ENCODE measurements at places on chromosomes 2 and 18.

DNA sequence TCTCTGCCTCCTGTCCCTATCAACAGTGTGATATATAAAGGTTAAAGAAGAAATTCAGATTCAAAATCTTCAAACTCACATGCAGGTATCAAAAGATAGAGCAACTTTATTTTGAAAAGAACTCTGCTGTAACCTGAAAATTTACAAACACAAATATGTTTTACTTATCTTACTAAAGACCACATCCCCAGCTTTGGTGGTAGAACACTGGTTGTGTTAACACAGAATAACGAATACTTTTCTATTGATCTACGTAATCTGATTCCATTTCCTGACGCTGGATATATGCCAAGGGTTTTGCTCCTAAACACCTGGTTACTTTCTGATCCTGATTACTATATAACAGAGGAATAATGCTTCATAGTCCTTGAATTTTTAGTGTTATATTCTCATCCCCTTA, 23.1 kb upstream of the SLC39A10 start:
- DNase-seq = no peak

DNA sequence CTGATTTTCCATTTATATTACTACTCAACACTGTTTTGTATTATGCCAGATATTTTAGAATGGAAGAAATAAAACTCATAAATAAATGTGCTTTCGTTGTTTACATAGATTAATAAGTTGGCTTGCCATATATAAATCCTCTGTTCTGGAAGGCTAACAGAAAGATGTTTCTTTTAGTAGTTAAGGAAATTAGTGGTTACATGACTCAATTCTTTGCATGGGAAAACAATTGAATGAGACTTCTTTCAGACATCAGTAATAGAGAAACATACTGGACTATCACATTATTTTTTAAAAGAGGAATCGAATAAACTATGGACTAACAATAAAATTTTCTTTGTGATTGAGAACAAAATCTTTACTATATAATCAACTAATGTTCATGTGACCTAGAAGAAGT, 336.5 kb downstream of the KCNS3 start:
- no peak for DNase-seq

GRCh38 chr18:45783097-45784075, 42.1 kb upstream of the SIGLEC15 start:
- DNase-seq = no peak

- no peak for DNase-seq
These were observed 248.0 kb upstream of the TANK start for GRCh38 chr2:160912276-160912675.

- DNase-seq = no peak
These were observed 82.5 kb downstream of the TGFA start for GRCh38 chr2:70471129-70471528.

DNA sequence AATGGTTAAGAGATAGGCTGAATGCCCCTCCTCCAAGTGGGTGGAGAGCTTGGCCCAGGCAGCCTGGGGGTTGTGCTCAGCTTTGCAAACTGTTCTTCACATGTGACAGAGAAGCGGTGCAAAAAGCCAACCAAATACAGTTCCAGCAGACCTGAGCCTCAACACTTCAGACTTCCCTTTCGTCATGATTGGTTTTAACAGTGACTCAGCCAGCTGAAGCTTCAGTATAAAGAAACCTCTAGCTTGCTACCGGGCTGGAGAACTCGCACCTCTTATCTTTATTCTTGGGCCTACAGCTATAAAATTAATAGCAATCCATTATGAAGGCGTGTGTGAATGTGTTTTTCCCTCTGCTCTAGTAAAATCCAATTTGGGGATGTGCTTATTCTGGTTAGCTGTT, 20.0 kb downstream of the SETBP1 start:
- DNase-seq = no peak

DNA sequence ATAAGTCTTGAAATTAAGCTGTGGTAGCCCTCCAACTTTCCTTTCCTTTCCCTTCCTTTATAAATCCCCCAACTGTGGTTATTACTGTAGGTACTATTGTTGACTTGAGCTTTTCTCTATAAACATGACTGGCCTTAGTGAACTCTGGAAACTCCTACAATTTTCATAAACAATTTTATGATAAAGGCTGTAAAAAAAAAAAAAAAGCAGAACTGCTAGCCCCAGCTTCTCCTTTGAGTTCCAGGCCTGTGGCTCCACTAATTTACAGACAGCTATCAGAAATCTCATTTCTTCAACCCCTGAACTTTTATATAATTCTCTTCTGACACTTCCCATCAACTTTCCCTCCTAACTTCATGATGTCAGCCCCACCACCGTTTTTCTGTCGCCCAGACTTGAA, 174.3 kb downstream of the IKZF2 start:
- no peak for DNase-seq

- DNase-seq = no peak
These were observed 439.3 kb upstream of the MAP2 start for GRCh38 chr2:208984376-208985090.

DNA sequence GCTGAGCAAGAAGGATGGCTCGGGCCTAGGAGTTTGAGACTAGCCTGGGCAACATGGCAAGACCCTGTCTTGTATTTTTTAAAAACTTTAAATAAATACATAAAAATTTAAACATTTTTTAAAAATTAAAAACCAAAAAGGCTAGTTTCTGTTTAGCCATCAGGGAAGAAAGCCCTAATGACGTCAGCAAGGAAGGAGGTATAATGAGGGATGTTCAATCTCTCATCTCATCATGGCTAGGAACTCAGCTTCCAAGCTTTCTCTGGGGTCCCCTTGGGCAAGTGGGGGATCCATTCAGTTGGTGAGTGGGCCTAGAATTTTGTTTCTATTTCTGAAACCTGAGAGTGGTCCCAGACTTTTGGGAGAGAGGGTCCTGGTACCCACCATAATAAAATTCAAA, 35.1 kb upstream of the SLC25A52 start:
- no peak for DNase-seq

GRCh38 chr2:234322766-234323465, 174.0 kb downstream of the ARL4C start:
- no peak for DNase-seq

All from CD4-positive, alpha-beta T cell (primary cell).